HFFc6 (cell line): ENCODE measurements at places on chromosomes 2 and 18.

- no peak for DNase-seq
- H3K27ac ChIP-seq = no peak overlapping the region
Observed at GRCh38 chr18:4207383-4207985, 247.6 kb downstream of the DLGAP1 start.

DNA sequence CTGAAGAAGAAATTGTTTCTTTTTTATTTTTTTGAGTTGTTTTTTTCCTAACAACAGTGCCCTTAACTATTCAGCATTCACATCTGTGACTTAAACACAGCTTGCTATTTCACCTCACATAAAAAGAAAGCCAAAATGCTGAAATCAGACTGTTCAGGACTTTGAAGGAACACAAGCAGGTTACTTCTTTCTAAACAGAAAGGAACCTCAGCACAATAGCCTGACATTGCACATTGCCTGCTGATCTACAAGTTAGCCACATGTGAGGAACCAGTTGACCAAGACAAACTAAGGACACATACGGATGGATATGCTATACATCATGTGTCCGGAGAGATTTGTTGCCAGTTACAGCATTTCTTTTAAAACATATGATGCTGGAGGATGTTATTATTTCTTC, 331.1 kb downstream of the FSIP2 start:
- H3K4me3 ChIP-seq = no peak overlapping the region
- no peaks in the 10 kb centered on the region for H3K36me3 ChIP-seq
- no peaks in the 10 kb centered on the region for H3K4me1 ChIP-seq

DNA sequence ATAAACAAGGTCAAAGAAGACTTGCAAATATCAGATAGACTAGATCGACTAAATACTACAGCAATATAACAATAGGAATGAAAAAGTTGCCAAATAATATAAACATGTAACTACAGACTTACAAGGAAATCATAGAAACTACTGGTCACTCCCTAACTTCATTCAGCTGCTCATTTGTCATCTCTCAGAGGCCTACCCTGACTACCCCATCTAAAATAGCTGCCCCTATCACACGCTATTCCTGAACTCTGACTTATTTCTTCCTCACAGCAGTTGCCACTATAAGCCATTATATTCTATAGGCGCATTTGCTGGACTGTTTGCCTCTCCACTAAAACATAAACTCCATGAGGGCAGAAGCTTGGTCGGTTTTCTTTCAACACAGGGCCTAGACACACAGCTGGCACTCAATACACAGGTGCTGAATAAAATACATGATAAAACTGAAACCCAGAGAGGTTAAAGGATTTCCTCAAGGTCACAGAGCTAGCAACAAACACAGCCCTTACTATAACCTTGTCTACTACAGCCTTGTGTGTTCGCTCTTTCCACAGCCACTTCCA, 1.8 kb downstream of the STRN start:
- H3K27me3 ChIP-seq = peaks cover 2% of the 10 kb centered on the region; the same call in 1 of the 2 replicates
- no peak for DNase-seq
- H3K4me1 ChIP-seq = peaks cover 37% of the 10 kb centered on the region
- H3K4me3 ChIP-seq = peak overlapping the region; percentile 96

- DNase-seq = no peak
- H3K27me3 ChIP-seq = peaks cover 3% of the 10 kb centered on the region
- H3K4me3 ChIP-seq = no peak overlapping the region
- H3K27ac ChIP-seq = no peak overlapping the region
- H3K36me3 ChIP-seq = no peaks in the 10 kb centered on the region
Observed at GRCh38 chr18:39692367-39693015, 2126.9 kb upstream of the CELF4 start.

- 0 out of 2 replicates have a peak, but pooled peaks cover 2% of the 10 kb centered on the region for H3K27me3 ChIP-seq
- peaks cover 31% of the 10 kb centered on the region for H3K4me1 ChIP-seq
Observed at GRCh38 chr2:193141-193671, 70.6 kb downstream of the SH3YL1 start.

GRCh38 chr2:59177748-59178147, 936.6 kb upstream of the FANCL start:
- no peak for DNase-seq
- H3K4me3 ChIP-seq = no peak overlapping the region
- no peaks in the 10 kb centered on the region for H3K27me3 ChIP-seq
- H3K36me3 ChIP-seq = no peaks in the 10 kb centered on the region
- no peaks in the 10 kb centered on the region for H3K4me1 ChIP-seq

DNA sequence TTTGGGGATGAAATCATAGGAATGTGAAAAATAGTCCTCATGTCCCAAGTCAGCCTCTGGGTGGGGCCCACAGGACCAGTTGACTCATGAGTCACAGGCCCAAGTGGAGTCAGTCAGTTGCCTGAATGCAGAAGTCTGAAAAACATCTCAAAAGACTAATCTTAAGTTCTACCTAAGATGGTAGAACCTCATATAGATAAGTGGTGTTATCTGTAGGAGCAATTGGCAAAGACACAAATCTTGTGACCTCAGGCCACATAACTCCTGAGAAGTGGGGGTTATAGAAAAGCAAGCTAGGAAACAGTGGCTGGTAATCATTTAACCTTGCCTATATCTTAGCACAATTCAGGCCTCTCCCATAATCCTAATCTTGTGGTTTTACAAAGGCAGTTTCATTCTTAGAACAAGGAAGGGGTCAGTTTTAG, 257.1 kb upstream of the SPOPL start:
- DNase-seq = no peak
- H3K27ac ChIP-seq = peak overlapping the region; percentile 45

DNA sequence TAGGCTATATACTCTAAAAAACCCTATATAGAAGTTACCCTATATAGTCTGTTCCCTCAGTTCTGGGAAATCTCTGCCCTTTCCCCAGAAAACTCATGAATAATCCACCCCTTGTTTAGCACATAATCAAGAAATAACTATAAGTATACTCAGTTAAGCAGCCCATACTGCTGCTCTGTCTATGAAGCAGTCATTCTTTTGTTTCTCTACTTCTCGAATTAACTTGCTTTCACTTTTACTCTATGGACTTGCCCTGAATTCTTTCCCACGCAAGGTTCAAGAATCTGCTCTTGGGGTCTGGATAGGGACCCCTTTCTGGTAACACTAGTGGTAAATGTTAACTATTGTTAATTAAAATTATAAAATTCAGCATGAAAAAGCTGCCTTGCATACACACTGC, 17.4 kb upstream of the AP1S3 start:
- peaks cover 23% of the 10 kb centered on the region for H3K36me3 ChIP-seq
- peaks cover 5% of the 10 kb centered on the region for H3K27me3 ChIP-seq
- no peak overlapping the region for H3K4me3 ChIP-seq
- H3K27ac ChIP-seq = no peak overlapping the region
- DNase-seq = no peak

GRCh38 chr2:172210599-172210998, 107.9 kb upstream of the DLX2 start:
- no peaks in the 10 kb centered on the region for H3K27me3 ChIP-seq
- H3K4me1 ChIP-seq = peaks cover 71% of the 10 kb centered on the region
- DNase-seq = no peak
- H3K36me3 ChIP-seq = peaks cover 5% of the 10 kb centered on the region
- H3K27ac ChIP-seq = 0 out of 2 replicates have a peak overlapping the region, but pooled peaks have one; percentile 24
- H3K4me3 ChIP-seq = no peak overlapping the region
